ENCODE measurements at places on chromosomes 11 and 22.

DNA sequence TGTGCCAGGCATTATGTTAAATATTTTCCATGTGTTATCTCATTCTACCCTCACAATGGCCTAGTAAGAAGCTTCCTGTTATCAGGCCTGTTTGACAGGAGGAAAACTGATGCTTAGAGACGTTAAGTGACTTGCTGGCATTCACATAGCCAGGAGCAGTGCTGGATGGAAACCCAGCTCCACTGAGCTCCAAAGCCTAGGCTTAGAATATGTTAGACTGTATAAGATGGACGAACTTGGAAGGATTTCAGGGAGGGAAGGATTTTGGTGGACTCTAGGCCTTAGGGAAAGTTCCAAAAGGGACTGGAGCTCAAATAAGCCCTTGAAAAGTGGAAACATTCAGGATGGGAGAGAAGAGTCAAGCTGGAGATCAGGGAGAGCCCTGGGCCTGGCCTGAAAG lies 2.1 kb downstream of the CD44 start:
- no peak for DNase-seq

- no peak for DNase-seq
Observed at GRCh38 chr11:4700436-4700820, 2.8 kb upstream of the OR51E2 start.

DNA sequence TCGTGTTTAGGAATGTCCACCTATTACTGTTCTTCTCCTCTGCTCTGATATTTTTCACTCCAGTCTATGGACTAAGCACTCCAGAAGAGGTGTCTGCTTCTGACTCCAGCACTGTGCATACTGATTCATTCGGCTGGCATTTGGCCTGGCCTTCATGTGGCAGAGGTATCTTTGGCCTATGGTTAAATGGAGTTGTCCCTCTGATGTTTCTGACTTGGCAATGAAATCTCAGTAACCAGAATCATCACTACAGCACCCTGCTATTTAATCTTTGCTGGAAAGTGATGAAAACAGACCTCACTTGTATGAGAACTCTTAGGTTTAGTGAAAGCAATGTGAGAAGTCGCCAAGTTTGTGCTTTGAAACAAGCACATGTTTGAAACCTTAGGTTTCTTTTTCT lies 155.2 kb downstream of the MAML2 start:
- DNase-seq, result no peak

- DNase-seq, result no peak
Observed at GRCh38 chr11:134749040-134749839, 337.2 kb upstream of the B3GAT1 start.

- no peak for DNase-seq
Observed at GRCh38 chr22:36267058-36267457, 14.1 kb downstream of the APOL1 start.

DNA sequence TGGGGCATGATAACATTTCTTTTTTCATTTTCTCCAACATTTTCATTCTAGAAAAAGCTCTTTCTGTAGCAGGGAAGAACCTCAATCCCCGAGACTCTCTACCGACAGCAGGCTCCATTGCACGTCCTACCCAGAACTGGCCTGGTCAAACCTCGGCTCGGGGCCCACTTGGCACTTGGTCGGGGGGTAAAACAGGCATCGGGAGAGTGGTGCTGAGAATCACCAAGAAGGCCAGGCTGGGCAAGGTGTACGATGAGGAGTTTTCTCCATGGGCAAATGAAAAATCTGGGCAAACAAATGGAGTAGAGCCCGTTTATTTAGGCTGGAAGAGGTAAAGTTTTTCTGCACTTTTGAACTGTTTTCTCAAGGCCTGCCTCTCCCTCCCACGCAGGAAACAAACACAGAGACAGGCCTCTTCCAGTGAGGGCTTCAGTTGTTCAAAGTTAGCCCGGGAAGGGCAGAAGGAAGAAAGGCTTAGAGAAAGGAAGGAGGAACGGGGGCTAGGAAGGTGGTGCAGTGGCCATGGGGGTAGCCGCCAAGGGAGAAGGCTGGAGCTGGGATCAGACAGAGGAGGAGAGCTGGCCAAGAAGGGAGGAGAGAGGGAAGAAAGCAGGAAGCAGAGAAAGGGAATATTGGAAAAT lies 87.6 kb downstream of the ETS1 start:
- no peak for DNase-seq

DNA sequence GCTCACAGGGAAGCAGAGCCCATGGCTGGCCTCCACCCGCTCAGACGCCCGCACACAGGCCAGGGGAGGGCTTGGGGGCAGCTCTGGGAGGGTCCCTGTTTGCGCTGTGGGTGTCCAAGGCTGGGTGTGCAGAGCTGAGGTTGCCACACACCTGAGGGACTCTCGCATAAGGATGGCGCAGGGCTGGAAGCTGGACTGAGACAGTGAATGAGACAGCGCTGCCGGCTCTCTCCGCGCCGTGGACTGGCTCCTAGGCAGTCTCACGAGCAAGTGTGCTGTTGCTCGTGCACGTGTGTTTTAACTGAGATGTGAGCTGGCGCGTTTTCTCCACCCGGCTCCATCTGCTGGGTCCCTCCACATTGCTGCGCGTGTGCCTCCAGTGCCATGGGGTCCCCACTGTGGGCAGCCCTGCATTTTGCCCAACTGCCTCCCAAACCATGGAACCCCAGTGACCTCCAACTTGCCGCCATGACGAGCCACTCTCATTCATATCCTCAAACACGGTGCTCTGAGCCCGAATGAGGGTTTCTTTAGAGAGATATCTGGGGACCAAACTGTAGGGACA lies 4.2 kb upstream of the BID start:
- no peak for DNase-seq

- no peak for DNase-seq
Observed at GRCh38 chr11:36155770-36156160, 133.5 kb downstream of the COMMD9 start.

DNA sequence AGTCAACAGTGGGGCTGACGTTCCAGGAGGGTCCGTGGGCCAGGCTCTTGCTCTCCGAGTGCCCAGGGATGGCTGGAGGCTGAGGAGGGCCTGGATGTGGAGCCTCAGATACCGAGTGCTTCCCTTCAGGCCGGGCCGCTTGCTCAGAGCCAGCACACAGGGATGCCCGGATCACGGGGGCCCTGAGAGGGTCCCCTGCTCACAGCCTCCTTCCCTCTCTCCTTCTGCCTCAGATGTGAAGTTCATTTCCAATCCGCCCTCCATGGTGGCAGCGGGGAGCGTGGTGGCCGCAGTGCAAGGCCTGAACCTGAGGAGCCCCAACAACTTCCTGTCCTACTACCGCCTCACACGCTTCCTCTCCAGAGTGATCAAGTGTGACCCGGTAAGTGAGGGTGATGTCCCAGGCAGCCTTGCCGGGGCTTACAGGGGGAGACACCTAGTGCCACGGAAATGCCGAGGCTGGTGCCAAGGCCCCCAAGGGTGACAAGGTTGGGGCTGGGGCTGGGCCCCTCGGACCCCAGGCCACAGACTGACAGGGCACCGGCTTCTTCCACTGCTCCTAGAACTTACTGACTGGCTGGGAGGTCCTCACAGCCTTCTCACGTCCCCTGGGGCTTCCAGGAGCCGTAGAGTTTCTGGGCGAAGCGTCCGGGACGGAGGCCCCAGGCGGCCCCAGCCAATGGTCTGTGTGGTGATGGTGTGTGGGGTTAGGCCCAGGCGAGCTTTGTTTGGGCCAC lies 7.0 kb downstream of the CCND1 start:
- DNase-seq, result no peak

- DNase-seq, result no peak
Observed at GRCh38 chr11:88484873-88485621, 147.5 kb upstream of the CTSC start.

GRCh38 chr11:32792948-32793475 lies 1.4 kb downstream of the CCDC73 start:
- DNase-seq, result no peak

All from frontal cortex (tissue), 4 donors.